ENCODE measurements at places on chromosomes 6 and 20.

DNA sequence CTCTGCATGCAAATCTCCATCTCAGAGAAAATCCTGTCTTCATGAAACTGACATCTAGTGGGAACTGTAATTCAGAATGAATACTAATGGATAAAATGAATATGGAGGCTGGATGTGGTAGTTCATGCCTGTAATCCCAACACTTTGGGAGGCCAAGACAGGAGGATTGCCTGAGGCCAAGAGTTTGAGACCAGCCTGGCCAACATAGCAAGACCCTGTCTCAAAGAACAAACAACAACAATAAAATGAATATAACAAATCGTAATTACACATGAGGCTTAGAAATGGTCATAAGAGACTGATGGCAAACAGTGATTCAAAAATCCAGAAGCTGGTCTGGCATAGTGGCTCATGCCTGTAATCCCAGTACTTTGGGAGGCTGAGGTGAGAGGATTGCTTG, 44.6 kb upstream of the DSN1 start:
- DNase-seq = no peak

GRCh38 chr6:166476061-166476591, 93.4 kb upstream of the MPC1 start:
- DNase-seq = no peak

DNA sequence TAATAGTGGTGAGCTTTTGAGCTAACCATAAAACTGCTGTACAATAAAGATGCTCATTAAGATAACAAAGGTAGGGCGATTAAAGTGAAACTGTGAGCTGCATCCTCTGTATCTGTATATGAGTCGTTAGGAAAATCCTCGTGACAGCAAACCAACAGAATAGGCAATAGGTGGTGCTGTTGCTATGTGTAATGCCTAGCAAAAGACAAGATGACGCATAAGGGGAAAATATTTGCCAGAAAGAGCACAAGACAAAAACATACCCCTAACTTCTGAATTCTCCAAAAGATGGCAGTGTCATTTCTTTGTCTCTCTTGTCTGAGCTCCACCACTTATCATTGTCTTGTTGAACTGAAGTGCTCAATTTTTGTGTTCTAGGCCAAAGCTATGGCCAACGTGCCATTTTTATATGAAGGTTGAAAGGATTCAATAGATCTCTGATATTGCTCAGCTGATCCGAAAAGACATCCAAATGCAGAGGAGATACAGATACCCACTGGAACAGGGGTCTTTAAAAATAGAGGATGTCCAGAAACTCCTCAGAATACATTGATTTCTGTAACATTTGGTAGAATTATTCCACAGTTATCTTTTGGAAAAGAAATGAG, 56.3 kb upstream of the ANKEF1 start:
- no peak for DNase-seq

- DNase-seq = no peak
Measured at GRCh38 chr20:35750611-35751010, 8.6 kb upstream of the RBM39 start.

DNA sequence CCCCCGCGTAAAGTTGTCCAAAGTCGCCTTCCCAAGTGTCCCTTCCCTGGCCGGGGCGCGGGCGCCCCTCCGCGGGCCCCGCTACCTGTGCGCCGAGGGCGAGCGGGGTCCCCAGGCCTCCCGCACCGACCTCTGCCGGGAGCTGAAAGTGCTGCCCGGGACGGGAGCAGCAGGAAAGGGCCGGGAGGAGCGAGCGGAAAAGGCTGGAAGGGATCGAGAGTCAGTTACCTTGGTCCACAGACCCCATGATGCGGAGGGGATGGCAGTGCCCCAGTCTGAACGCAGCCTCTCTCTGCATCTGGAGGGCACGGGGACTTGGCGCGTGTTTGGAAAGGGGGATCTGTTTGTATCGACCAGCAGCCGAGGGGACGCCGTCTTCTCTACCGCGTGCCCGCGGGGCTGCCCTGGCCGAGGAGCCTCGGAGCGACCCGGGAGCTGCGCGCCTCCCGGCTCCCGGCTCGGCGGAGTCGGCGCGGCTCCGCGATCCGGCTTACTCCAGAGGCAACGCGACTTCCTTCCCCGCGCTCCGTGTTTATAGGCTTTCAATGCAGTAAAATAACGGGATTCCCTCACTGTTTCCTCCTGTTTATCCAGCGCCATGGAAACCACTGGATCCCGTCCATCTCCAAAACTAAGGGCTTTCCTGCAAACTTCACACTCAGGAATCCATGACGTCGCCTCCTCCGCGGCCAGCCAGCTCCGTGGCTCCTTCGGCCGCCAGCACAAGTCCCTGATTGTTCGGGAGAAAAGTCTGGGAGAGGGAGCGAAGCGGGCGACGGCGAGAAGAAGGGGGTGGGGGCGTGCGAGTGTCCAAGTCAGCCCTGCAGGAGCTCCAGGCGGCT, 20.0 kb upstream of the NFATC2 start:
- DNase-seq = peak; percentile 65

- DNase-seq = no peak
Measured at GRCh38 chr6:97939440-97940168, 656.6 kb upstream of the MMS22L start.

DNA sequence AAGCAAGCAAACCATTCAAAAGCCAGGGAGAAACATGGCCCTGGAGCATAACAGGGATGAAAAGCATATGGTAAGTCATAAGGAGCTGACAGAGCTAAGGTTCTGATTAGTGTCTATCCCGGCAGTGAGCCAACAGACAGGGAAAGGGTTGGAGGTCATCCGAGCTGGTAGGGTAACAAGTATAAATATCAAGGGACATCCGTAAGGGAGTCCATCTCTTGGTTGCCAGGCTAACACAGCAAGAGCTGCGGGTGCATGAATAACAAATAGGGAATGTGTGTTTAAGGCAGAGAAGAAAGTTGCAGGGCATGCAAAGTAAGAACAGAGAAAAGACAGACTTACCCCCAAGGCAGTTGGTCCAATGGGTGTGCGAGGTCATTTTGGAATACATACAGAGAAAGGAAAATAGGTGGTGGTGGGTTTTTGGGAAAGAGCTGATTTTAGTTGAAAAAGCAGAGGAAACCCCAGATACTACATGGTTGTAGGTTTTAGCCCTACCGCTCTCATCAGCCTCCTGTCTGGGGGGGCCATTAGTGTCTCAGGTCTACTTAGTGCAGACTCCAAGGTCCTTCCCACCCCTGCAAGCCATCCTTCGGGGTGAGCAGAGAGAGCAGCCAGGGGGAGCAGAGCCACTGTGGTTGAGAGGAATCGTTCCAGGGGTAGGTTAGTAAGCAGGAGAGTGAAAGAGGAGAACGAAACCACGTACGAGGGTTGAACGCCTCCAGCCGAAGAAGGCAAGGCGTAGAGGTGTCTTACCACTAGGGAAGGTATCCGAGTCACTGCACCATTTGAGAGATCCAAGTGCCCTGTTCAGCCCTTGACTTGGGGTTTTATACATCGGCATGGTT, at the start of gene ERVFRD-1:
ERVFRD-1 (minus strand) TSS at position 805 of the 848 bp plus-strand sequence. CDS start 6,415 bp downstream, outside the sequence.
- DNase-seq = no peak

GRCh38 chr6:108779536-108780275, 68.5 kb upstream of the ARMC2 start:
- no peak for DNase-seq

- no peak for DNase-seq
Measured at GRCh38 chr20:50388733-50389437, 121.3 kb upstream of the PTPN1 start.

- DNase-seq = no peak
Measured at GRCh38 chr6:8110117-8110721, 7.9 kb upstream of the EEF1E1 start.

- no peak for DNase-seq
Measured at GRCh38 chr20:4925842-4926530, 75.3 kb downstream of the SLC23A2 start.

DNA sequence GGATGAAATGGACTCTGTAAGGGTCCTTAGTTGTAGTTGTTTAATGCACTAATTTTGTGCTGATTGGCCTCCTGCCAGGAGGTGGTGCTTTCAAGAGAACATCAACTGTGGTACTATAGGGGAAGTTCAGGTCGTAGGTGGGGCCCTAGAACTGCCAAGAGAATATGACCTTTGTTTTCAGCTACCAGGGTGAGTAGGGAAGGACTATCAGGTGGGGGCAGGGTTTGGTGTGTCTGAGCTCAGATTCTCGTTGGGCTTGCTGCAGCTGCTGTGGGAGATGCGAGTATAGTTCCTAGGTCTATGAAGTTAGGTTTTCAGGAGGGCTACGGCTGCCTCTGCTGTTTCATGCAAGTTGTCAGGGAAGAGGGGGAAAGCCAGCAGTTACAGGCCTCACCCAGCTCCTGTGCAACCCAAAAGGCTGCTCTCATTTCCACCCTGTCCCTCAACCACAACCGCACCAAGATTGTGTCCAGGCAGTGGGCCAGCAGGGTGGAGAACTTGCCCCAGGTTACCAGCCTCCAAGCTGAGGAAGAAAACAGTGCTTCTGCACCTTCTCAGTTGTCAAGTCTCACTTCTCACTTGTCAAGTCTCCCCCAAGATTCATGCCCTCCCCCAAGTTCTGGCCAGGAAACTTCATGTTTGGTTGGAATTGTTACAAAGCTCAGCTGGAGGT, 626.5 kb upstream of the MAP3K7 start:
- no peak for DNase-seq

DNA sequence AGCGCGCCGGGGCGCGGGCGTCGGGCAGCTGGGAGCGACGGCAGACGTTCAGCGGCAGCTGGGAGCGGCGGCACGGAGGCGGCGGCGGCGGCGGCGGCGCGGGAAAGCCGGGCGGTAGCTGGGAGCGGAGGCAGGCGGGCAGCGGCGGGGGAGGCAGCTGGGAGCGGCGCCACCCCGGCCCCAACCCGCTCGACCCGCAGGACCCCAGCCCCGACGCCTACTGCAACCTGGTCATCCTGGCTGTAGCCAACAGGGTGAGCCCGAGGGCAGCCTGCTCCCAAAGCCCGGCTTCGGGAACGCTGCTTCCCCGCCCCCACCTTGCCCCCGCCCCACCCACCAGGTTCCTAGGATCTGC, 8.9 kb downstream of the CCM2L start:
- DNase-seq = peak; percentile 73

DNA sequence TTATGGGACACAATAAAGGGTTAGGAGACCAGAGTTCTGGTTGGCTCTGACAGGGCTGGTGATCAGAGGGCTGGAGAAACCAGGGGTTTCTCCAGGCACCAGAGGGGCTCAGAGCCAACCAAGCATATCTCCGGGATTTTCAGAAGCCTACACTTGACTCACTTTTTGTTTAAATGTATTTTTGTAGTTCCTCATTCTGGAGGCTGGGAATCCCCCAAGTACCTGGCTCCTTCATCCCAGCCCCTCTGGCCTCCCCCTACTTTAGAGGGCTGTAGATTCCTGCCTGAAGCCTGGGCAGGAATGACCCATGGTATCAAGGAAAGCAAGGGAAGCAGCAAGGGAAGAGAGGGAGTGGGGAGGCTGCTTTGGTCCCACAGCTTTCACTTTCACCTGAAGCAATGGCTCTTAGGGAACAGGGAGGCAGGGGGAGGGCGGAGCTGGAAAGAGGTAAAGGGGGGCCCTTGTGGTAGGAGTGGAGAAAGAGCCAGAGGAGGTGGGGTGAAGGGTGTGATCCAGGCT, 973 bp downstream of the CD40 start:
- no peak for DNase-seq

GRCh38 chr20:11364736-11365135, 553.0 kb upstream of the BTBD3 start:
- no peak for DNase-seq

DNA sequence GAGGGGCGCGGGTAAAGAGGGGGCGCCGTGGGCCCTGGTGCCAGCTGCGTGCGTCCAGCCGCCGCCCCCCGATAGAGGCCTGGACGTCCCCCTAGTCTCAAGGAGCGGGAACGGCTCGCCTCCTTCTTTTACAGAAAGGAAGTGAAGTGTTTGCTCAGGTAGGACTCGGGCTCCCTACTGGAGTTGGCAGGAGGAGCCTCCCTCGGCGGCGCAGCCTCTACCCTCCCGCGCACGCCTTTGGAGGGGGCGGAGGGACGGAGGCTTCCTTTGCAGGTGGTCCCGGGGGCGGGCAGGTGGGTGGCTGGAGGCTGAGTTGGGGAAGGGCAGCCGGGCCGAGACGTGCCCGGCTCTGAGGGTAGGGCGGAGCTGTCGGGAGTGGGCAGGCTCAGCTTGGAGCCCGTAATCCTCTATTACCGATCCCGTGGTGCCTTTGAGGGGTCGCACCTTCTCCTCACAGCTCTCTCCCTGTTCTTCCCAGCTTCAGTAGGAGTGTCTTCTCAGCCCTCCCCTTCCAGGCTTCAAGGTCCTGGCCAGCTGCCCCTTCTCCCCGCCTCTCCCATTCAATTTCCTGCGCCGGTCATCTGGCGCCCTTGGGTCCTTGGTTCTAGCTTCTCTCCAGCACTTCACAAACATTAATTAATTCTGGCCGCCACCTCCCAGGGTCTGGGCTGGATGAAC, 728 bp downstream of the ITPR3 start:
- peak; percentile 71 for DNase-seq

GRCh38 chr20:51803148-51803854, 980 bp upstream of the SALL4 start:
- DNase-seq = no peak

DNA sequence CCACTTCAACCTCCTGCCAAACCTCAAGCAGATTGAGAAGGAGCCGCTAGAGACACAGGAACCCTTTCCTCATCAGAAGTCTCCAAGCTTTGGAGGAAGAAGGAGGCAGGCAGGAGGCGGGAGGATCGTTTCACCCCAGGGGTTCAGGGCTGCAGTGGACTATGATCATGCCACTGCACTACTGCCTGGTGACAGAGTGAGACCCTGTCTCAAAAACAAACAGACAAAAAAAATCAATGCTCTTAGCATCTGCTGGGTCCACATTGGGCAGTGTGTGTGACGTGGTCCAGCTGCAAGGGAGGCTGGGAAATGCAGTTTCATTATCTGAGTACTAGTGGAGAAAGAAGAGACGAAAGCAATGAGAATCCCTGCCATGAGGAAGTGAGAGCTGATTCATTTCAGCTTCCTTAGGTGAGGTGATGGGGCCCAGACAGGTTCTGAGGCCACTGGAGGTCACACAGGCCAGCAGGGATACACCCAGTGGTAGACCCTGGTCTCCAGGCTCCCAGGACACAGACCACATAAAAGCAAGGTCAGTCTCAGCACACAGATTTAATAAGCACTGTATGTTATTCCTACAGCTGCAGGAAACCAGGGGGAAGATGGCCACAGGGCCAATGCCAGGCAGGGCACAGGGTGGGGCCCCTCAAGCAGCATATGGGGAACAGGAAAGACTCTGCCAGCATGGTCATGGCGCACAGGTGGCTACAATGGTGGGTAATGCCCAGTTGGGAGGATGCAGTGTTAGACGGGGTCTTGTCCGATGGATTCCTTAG, 4.3 kb downstream of the GFRA4 start:
- no peak for DNase-seq

GRCh38 chr6:1463751-1464426, 74.5 kb downstream of the FOXF2 start:
- DNase-seq = no peak

- DNase-seq = no peak
Measured at GRCh38 chr6:16028966-16029365, 99.9 kb upstream of the MYLIP start.

- DNase-seq = no peak
Measured at GRCh38 chr20:5033566-5033965, 32.3 kb upstream of the SLC23A2 start.

Measured in 8988T (cell line).